CD4-positive, alpha-beta T cell (primary cell): ENCODE measurements at places on chromosomes 12 and 14. TPM values are rescaled to one million over a fixed set of nuclear protein-coding genes. Genes with fewer than 3 reads are reported as not detected.

GRCh38 chr12:115440438-115440837 lies 756.5 kb upstream of the TBX3 start:
- no peak for DNase-seq

GRCh38 chr12:104792570-104792969 lies 165.5 kb downstream of the SLC41A2 start:
- DNase-seq: no peak

- DNase-seq: no peak
These were observed 363.4 kb upstream of the ATP2B1 start for GRCh38 chr12:90071996-90072395.

DNA sequence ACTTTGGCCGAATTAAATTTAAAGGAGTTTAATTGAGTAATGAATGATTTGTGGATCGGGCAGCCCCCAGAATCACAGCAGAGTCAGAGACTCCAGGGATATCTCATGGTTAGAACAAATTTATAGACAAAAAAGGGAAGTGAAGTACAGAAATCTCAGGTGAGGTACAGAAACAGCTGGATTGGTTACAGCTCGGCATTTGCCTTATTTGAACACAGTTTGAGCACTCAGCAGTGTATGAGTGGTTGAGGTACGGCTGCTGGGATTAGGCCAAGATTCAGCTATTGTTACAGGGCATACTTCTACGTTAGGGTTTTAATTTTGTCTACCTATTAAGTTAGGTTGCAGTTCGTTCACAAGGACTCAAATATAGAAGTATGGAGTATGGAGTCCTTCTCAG lies 23.3 kb downstream of the CCDC38 start:
- DNase-seq: no peak

DNA sequence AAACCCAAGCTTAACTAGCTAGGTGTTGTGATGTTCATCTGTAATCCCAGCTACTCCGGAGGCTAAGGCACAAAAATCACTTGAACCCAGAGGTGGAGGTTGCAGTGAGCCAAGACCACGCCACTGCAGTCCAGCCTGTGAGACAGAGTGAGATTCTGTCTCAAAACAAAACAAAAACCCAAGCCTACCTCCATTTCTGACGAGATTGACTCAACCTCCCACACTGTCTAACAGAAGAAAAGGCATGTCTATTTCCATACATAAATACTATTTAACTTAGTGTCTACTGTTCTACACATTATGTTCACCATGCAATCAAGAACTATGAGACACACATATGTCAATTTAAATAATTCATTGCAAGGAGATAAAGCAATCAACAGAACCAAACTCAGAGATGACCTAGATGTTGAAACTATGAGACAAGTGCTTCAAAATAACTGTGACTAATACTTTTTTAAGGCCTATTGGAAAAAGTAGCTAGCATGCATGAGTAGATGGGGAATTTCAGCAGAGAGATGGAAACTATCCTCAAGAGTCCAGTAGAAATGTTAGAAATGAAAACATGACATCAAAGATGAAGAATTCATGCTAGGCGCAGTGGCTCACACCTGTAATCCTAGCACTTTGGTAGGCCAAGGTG lies 75.9 kb upstream of the DHRS4 start:
- no peak for DNase-seq

- no peak for DNase-seq
These were observed 35.4 kb downstream of the BCL11B start for GRCh38 chr14:99236386-99237138.

- DNase-seq: no peak
These were observed 244.9 kb upstream of the LRIG3 start for GRCh38 chr12:59164991-59165718.

DNA sequence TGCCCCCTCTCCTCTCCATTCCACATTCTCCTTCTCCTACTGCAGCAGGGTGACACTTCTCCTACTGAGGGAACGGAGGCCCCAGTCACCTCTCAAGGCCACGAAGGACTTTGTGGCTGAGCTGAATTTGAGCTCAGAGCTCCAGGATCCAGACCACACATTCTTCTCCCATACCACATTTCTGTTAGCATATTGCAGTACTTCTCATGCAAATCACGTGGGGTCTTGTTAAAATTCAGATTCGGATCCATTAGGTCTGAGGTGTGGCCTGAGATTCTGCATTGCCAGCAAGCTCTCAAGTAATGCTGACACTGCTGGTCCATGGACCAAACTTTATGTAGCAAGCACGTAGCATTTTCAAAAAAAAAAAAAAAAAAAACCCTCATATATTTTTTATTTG lies 9.6 kb upstream of the IFI27L2 start:
- no peak for DNase-seq

GRCh38 chr14:61588419-61588901 lies 106.9 kb upstream of the HIF1A start:
- DNase-seq: no peak

- DNase-seq: no peak
These were observed 23.3 kb downstream of the BTBD7 start for GRCh38 chr14:93309427-93309966.

DNA sequence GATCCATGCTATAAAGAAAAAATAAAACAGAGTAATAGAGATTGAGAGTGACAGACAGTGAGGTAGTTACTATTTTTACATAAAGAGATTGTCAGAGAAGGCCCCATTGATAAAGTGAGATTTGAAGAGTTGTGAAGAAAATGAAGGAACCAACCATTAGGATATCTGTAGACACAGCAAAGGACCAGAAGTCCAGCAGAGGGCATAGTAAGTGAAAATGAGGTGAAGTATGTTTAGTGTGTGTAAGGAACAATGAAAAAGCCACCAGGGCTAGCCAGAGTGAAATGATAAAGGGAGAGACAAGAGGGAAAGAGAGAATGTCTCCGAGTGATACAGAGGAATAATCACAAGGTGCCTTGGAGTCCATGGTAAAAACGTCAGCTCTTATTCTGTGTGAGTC lies 411.0 kb downstream of the NELL2 start:
- no peak for DNase-seq

- no peak for DNase-seq
These were observed 35.1 kb downstream of the PELI2 start for GRCh38 chr14:56153267-56153666.

- DNase-seq: no peak
These were observed 23.6 kb upstream of the UTP20 start for GRCh38 chr12:101256266-101256665.

DNA sequence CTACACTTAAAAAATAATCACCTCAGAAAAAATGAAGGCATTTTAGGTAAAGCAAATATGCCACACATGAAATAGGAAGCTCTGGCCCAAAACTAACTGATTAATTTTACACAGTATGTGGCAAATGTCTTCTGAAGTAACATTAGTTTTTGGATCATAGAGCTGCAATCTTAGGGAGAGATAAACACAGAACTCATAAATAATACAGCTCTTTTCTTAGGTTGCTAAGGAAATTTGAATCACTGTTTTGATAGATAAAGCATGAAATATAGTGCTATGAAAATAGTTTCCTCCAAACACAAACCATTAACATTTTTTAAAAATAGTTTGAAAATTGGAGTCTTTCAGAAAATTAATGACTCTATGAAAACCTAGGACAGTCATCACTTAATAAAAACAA lies 15.0 kb downstream of the RASSF9 start:
- no peak for DNase-seq

Gene SLCO1B1
- total RNA-seq: not detected

Gene SERPINA6
- not detected for total RNA-seq

Gene CAPZA3
- total RNA-seq: not detected

Gene SDSL
- 0.50 TPM for total RNA-seq

Gene CPNE6
- total RNA-seq: not detected

Gene VDR
- total RNA-seq: 1.6 TPM

Gene GLI1
- total RNA-seq: 0.31 TPM

Gene PPTC7
- total RNA-seq: 53.8 TPM

Gene KLC1
- 111 TPM for total RNA-seq

Gene CNTN1
- not detected for total RNA-seq

Gene FAM181A
- total RNA-seq: not detected
